ENCODE measurements at places on chromosomes 13 and 19.

DNA sequence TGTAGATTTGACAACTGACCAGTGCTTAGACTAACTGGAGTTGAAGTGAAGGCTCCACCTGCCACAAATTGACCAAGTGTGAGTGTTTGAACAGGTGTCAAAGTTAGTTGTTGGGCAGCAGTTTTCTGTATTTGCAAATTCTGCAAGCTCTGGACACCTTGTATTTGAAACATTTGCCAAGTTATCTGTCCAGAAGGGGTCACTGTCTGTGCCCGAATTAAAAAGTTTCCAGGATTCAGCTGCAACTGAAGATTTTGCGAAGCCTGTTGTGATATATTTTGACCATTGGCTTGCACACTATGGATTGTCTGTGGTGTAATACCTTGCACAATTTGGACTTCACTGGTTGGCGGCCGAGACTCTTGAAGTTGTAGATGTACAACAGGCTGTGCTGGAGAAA, 1690.7 kb downstream of the SLITRK5 start:
- no peak for DNase-seq

- DNase-seq, result no peak
Measured at GRCh38 chr13:30319130-30319529, 11.8 kb upstream of the KATNAL1 start.

GRCh38 chr19:43300876-43301765, 31.8 kb upstream of the PSG9 start:
- no peak for DNase-seq

DNA sequence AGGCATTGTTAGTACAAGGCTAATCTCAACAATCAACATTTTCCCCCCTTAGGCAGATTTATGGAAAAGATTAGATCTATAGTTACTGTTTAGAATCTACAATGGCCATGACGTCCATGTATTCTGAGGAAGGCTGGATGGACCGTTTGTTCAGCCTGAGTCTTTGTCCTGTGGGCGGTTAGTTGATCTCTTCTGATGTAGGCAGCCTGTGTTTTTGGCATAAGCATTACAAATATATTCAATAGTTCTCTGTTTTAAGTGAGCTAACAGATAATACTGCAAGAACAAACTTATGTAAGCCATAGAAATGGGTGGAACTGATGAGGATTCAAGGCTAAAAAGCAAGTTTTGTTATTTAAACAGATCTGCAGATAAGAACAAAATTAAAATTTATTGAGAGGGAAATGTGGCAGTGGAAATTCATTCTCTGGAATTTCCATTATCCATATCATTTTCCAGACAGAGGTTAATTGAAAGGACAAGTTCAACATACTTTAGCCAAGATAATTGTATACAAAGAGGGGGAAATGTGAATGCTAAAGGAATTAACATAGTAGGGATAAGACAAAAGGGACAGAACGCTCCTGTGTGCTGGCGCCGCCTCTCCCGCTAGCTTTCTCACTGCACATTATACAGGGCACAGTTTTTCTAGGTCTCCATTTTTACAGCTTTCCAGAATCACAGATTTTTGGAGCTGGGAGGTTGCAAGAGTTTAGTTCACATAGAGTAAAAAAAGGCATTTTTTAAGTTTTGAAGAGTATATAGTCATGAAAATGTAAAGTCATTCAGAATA, 48.6 kb downstream of the FAM124A start:
- no peak for DNase-seq

DNA sequence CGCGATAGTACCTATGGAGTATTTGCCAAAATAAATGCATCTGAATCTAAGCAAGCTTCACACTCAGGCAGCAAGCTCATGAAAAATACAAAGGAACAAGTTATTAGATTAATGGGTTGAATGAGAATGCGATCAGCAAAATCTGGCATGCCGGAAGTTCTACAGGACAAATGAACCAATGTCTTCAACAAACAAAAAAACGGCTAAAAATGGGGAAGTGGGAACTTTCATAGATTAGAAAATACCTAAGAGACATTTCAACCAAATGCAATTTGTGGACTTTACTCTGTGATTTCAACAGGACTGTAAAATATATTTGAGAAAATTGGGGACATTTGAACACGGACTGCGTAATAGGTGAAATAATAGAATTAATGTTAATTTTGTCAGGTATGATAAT, 22.4 kb upstream of the RNASEH2B start:
- DNase-seq, result no peak

DNA sequence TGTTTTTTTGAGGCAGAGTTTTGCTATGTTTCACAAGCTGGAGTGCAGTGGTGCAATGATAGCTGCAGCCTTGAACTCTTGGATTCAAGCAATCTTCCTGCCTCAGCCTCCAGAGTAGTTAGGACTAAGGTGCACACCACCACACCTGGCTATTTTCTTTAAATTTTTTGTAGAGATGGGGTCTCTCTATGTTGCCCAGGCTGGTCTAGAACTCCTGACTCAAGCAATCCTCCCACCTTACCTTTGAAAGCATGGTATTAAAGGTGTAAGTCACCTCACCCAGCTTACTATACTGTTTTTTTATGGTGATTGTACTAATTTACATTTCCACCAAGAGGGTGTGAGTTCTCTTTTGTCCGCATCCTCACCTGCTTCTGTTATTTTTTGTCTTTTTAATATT, 110.0 kb downstream of the FREM2 start:
- no peak for DNase-seq

GRCh38 chr13:111217641-111218040, 102.5 kb downstream of the ARHGEF7 start:
- DNase-seq, result no peak

GRCh38 chr13:102905905-102906771, 60.3 kb downstream of the ERCC5 start:
- DNase-seq, result no peak

- DNase-seq, result no peak
Measured at GRCh38 chr13:73040968-73041596, 17.7 kb upstream of the KLF5 start.

DNA sequence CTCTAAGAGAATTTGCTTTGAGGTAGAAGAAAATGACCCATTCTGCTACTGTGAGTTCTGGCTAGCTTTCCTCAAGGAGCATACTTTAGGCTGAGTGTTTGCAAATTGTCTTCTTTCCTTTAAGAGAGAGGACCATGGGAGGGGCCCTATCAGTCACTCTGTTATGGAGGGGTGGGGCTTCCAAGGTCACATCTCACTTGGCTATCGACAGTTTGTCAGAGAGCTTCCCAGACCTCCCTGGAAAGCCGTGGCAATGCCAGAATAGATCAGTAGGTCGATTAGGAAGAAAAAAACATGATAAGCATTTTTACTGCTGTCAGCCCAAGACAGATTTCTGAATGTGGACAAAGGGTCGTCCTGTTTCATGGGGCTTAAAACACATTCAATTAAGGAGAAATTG, 93.3 kb downstream of the OXGR1 start:
- no peak for DNase-seq

- no peak for DNase-seq
Measured at GRCh38 chr13:110156301-110157049, 150.5 kb downstream of the COL4A1 start.

- DNase-seq, result no peak
Measured at GRCh38 chr19:8566855-8567254, 10.4 kb downstream of the MYO1F start.

- no peak for DNase-seq
Measured at GRCh38 chr19:52231154-52231910, 38.1 kb upstream of the ZNF766 start.

- no peak for DNase-seq
Measured at GRCh38 chr19:35549174-35549788, 3.9 kb downstream of the TMEM147 start.

GRCh38 chr19:29741226-29741625, 26.2 kb upstream of the C19orf12 start:
- no peak for DNase-seq

GRCh38 chr19:33678796-33679585, 57.2 kb downstream of the CHST8 start:
- DNase-seq, result no peak

- DNase-seq, result no peak
Measured at GRCh38 chr13:44088991-44089413, 209.3 kb downstream of the LACC1 start.

GRCh38 chr19:18450931-18451836, 13.3 kb upstream of the ISYNA1 start:
- no peak for DNase-seq

Data from cortex of kidney (tissue), 1 donor.